ENCODE measurements at places on chromosomes 5 and 9.

GRCh38 chr9:71816916-71817451, 48.7 kb upstream of the CEMIP2 start:
- no peak for DNase-seq

DNA sequence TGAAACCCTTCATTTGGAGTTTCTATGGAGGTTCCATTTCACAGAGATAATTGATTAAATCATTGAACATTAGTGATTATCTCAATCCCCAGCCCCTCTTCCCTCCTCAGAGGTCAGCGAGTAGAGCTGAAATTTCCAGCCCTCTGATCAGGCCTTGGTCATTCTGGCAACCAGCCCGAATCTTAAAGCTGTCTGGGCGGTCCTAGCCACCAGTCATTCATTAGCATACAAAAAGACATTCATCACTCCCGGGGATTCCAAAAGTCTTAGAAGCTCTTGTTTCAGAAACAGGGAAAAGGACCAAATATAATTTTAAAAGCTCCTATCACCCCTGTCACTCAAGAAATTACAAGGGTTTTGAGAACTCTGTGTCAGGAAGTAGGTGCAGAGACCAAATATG, 41.3 kb downstream of the ZNF474 start:
- DNase-seq: no peak

DNA sequence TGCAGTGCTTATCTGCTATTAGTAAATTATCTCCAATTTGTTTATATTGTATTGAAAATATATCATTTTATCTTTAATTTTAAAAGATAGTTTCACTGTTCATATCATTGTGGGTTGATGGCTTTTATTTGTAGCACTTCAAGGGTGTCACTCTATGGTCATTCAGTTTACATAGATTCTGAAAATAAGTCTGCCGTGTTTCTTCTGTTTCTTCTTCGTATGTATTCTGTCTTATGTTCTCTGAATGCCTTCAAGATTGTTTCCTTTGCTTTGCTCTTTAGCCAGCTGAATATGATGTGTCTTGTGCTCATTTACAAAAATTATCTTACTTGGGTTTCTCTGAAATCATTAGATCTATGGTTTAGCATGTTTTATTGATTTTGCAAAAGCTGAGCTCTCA, 359.9 kb downstream of the CYLC2 start:
- no peak for DNase-seq

DNA sequence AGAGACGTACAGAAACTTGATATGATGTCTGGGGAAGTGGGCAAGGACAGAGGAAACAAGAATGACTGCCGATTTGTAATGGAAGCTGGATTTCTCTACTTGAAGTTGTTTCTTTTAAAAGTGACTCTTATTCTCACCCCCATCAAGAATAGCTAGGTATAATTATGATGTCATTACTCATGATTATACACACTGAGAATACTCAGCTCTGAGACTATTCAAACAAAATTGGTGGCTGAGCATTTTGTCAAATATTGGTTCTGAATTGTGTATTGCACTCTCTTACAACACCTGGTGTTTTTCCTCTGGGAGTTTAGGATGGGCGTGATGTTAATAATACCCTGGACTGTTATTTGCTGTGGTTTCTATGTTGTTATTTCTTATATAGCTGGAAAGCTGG, 46.3 kb downstream of the MAST4 start:
- no peak for DNase-seq

- DNase-seq: no peak
Measured at GRCh38 chr9:128685636-128686489, 3.2 kb upstream of the SET start.

DNA sequence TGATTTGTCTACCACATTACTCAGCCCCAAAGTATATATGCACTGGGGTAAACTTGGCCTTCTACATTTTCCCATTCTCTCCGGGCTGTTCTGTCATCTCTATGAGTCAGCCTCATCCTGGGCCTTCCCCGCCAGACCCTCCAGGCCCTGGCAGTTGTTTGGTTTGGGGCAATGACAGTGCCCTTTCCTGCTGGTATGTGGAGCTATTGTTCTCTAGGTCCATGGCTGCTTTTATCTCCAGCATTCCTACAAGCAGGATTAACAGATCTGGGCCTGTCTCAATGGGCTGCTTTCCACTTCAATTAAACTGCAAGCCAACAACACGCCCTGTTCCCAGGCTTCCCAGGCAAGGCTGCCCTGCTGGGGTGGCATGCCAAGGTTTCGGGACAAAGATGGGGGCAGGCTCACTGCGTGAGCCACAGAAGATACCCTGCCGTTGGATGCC, 136.4 kb downstream of the SLIT3 start:
- no peak for DNase-seq

DNA sequence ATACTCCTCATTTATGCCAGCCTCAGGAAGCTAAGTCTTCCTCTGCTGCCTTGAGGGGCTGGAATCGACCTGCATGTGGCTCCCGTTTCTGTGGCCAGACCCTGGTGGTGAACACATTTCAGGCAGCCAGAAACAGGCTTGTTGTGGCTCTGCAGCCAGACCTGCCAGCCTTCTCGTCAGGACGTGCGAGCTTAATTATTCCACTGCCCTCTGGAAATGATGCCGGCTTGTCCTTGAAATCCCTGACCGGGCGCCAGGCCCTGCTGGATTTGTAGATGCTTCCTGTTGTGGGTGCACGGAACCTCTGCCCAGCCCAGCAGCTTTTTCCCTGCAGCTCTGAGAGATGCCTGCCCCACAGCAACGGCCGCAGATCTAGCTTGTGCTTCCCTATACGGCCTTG, 41.6 kb downstream of the PDZD2 start:
- DNase-seq: no peak

GRCh38 chr5:172102218-172102870, 85.7 kb downstream of the STK10 start:
- no peak for DNase-seq

- no peak for DNase-seq
Measured at GRCh38 chr5:14166437-14166836, 23.3 kb downstream of the TRIO start.

DNA sequence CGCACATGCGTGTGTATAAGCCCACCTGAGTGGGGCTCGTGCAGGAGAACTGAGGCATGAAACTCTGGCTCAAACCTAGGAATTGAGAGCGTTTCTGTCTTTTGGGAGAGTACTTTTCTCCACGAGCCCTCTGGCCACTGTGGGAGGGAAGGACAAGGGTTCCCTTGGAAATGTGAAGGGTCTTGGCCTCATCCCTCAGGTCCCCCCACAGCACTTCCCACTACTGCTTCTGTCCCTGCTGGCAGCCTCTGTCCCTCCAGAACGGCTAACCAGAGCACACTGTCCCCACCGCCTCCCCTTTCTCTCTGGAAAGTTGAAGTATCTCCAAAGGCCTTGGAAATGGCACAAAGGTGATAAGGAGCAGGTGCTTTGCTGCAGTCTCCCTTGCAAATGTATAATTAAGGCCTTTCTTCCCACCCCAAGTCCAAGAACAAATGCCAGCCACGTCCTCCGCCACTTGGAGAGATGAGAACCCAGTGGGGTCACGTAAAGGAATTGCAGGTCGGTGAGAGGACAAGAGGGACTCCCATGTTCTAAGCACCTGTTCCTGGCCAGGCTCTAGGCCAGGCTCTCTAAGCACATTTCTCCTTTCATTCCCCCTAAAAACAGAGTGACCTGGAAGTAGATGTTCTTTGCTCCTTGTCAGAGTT, 107.9 kb upstream of the LMX1B start:
- DNase-seq: no peak

DNA sequence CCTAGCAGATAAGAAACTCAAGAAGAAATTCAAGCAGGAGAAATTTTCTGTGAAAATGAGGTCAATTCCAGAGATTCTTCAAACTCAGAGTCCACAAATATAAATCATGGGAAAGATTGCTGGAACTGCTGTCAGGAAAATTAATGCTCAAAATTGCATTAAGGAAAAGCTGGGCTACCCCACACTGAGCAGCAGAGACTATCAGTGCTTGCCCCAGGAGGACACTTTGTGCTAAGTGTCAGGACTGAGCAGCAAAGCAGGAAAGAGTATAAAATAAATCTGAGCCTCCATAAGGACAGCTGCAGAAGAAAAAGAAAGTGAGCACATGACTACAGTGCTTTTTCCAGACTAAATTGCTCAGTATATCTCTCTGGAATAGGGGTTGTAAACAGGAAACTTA, 81.6 kb downstream of the RGS7BP start:
- DNase-seq: no peak

- no peak for DNase-seq
Measured at GRCh38 chr5:168798065-168799023, 219.2 kb upstream of the PANK3 start.

DNA sequence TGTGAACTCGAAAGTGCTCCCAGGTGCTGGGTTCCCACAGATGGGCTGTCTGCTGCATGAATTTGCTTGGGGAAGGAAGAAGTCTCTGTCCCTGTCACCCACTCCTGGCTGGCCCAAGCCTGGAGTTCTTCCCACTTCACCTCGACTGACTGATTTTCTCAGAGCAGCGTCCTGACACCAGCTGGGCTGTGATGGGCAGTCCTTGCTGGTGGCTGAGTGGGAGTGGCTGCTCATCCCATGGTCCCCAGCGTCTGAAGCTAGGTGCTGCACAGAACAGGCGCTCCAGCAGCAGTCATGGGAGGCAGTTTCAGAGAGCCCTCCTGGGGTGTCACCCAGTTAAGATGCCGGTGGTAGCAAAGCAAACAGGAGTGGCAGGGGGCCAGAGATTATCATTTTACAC, 10.1 kb upstream of the NEURL1B start:
- no peak for DNase-seq

- no peak for DNase-seq
Measured at GRCh38 chr9:134987376-134987775, 69.7 kb upstream of the FCN1 start.

GRCh38 chr9:37758747-37759146, 5.1 kb downstream of the TRMT10B start:
- DNase-seq: no peak

GRCh38 chr5:38582293-38582974, 26.0 kb upstream of the LIFR start:
- no peak for DNase-seq

DNA sequence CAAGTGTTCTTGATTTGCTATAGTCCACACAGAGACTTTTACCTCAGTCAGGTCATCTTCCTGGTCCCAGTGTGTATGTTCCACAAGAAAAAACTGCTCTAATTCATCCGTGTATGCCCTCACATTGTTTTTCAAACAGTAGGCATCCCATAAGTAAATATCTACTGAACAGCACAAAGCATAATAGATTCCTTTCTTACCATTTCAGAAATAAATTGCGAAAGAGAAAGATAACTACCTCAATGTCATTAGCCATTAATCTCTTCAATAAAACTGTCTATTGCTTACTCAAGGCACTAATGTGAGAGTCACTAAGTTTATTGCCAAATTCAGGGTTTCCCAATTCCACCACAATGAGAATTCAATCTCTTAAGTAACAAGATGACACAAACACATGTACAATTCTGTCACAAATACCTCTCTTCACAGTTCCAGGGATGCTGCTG, 9.6 kb downstream of the FBXW2 start:
- DNase-seq: no peak

GRCh38 chr9:37163299-37163698, 42.9 kb downstream of the ZCCHC7 start:
- DNase-seq: no peak

- DNase-seq: no peak
Measured at GRCh38 chr5:1883120-1883924, 597 bp upstream of the IRX4 start.

Measured in neural crest cell (in vitro differentiated cells).